ENCODE measurements at places on chromosomes 3 and 15.

DNA sequence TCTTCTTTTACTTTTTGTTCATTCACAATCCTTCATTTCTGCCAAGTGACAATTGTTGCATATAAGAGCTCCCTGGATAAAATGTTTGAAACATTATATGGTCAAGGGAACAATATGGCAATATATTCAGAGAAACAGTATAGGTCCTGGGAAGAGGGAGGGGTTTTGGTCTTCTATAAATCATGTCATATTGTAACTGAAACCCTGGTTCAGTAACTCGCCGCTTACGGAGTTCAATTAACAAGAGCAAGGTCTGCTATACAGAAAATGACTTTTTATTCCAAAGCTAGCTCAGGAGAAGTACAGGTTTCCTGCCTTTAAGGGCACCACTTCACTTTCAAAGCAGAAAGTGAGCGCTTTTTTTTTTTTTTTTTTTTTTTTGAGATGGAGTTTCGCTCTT, 522.1 kb upstream of the TGFBR2 start:
- DNase-seq = no peak

DNA sequence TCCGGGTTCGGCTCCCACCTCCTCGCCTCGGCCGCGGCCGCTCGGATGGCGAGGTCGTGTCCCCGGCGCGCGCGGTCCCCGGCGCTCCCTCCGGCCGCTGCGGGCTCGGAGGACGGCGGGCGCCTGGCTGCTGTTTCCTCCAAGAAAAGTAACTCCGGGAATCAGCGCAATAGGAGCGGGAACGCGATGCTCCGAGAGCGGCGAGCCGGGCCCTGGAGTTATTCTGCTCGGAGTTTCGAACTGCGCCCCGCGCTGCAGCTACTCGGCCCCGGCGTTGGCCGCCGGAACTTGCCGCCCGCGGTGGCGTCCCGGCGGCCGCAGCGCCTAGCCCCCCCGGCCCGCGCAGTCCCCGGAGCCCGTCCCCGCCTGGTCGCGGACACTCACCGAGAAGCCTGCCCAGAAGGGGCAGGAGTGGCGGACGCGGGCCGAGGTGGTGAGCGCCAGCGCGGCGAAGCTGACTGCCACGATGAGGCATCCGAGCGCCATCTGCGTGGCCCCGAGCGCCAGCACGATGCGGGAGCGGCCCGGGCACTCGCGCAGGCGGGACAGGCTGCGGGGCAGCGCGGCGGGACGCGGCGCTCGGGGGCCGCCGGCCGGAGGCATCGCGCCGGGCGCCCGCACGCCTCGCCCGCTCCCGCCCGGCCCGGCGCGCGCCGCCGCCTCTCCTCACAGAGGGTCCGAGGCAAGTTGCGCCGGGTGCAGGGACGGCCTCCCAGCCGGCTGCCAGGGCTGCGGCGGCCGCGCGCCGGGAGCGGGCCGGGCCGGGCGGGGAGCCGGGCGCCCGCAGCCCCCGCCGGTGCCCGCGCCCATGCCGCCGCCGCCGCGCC, 251.9 kb downstream of the TJP1 start:
- DNase-seq = no peak

- no peak for DNase-seq
Measured at GRCh38 chr15:51131596-51132290, 37.0 kb upstream of the TNFAIP8L3 start.

DNA sequence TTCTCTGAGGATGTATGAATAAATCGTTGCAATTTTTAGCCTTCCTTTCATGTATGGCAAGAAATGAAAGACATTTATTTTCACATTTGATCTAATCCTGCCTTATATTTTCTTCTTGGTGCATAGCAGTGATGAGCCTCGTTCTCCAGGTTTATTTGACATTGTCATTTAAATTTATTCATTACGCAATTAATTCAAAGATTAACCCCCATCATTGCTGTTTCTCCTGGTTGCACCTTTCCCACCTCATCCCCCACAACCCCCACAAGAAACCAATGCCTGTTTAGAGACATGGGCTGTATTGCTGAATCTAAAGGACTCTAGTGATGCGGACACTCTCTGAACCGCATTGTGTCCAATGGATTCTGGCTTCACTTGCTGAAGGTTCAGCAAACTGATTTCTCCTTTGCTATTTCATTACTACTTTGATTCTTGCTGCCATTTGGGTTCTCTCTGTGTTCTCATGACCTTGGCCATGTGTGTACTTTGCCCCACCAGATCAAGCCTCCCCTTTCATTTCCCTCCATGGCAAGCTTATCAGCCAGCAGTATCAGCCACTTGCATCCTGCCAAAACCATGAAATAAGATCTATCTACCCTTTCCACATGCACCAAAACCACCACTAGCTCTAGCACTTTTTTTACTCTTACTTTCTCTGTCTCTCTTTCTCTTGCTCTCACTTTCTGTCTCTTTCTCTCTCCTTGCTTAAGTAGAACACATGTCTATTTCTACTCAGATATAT, 382.7 kb downstream of the GBE1 start:
- DNase-seq = no peak

- no peak for DNase-seq
Measured at GRCh38 chr3:190709351-190709773, 153.1 kb downstream of the GMNC start.

GRCh38 chr3:47871389-47871788, 68.5 kb downstream of the DHX30 start:
- no peak for DNase-seq

- no peak for DNase-seq
Measured at GRCh38 chr3:16298891-16299290, 33.9 kb downstream of the OXNAD1 start.

- DNase-seq = no peak
Measured at GRCh38 chr3:104796556-104796955, 570.2 kb upstream of the ALCAM start.

DNA sequence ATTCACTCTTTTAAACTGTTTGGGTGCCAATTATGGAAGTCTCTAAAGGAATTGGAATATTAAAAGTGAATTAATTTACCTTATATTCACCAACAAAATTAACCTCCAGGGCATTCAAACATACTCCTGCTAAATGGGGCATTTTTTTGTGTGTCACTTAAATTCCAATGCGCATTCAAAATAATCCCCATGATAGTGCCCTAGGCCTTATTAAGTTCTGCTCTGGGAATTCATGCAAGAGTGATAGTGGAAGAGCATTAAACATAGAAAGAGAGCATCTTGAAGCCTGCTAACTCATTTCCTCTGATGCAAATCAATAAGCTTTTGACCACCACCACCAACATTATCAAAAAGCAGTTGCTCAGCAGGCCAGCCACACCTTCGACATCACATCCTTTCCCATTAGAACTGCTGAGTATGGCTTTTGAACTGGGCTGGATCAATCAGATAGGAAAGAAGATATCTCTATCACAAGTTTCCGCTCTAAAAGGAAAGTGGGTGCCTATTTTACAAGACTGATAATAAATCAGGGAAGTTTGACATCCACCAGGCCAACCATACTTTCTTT, 156.7 kb downstream of the TMCO5A start:
- no peak for DNase-seq

- DNase-seq = no peak
Measured at GRCh38 chr15:60323322-60323721, 74.5 kb downstream of the ANXA2 start.

DNA sequence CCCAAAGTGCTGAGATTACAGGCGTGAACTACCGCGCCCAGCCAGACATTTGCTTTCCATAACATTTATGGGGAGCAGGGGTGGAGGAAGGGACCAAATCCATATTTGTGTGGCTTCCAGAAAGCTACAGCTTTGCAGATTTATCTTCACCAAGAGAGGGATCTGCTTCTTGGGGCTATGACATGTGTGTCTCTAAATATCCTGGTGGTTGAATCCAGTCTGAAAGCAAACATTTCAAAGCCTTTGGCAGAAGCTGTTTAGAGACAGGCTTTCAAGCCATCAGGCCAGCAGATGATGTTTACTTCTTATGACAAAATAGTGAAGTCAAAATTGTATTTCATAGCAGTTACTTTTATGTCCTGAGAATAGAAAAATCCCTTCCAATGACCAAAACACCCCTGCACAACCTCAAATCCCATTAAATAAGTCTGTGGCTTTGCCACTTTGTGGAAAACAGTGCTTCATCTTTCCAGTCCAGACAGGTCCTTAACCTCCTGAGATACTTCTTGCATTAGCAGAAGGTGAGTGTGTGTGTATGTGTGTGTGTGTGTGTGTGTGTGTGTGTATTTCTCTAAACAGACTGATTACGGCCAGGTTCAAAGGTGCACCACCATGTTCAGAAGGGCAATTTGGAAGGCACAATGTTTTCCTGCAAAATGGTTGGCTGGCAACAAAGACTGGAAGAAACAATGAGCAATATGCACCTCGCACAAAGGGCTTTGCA, 191.4 kb upstream of the LRIG1 start:
- no peak for DNase-seq

- DNase-seq = no peak
Measured at GRCh38 chr3:25483456-25483855, 55.4 kb downstream of the RARB start.

DNA sequence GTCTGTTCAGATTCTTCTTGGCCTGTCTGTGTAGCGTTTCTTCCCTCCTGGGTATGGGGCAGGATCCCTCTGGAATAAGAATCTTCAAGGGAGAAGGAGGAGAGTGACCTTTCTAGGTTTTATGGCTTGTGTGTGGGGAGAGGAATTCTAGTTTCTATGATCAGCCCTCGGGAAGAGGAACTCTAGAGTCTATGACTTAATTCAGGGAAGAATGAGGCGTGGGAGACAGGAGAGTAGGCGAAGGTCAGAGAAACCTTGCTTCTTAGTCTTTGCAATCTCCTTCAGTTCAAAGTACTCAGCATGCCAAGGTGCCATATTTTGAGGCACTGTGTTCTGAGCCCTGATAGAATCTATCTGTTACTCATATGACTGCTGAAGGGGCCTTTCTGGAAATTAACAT, 99.2 kb upstream of the C3orf80 start:
- DNase-seq = no peak

GRCh38 chr3:30188713-30189112, 417.7 kb upstream of the TGFBR2 start:
- no peak for DNase-seq

Measured in activated CD8-positive, alpha-beta memory T cell treated with anti-CD3 and anti-CD28 coated beads for 1 hour (primary cell).